HFFc6 (cell line): ENCODE measurements at places on chromosomes 3 and 15. TPM values are rescaled to one million over a fixed set of nuclear protein-coding genes. Genes with fewer than 3 reads are reported as not detected.

GRCh38 chr15:75007216-75007615, 11.9 kb downstream of the SCAMP5 start:
- H3K27ac ChIP-seq, result no peak overlapping the region
- peaks cover 11% of the 10 kb centered on the region for H3K27me3 ChIP-seq
- H3K4me3 ChIP-seq, result no peak overlapping the region
- DNase-seq, result no peak
- no peaks in the 10 kb centered on the region for H3K36me3 ChIP-seq

Gene GPR171
- not detected in 3 replicates for total RNA-seq

GRCh38 chr15:91552555-91552954, 301.0 kb upstream of the SLCO3A1 start:
- no peak overlapping the region for H3K27ac ChIP-seq
- H3K27me3 ChIP-seq, result peaks cover 7% of the 10 kb centered on the region
- no peaks in the 10 kb centered on the region for H3K36me3 ChIP-seq

Gene UROC1
- total RNA-seq, result not detected in 3 replicates

Gene TNNC1
- total RNA-seq, result 0.51 TPM in 1 of 2 replicates, not detected in the other

DNA sequence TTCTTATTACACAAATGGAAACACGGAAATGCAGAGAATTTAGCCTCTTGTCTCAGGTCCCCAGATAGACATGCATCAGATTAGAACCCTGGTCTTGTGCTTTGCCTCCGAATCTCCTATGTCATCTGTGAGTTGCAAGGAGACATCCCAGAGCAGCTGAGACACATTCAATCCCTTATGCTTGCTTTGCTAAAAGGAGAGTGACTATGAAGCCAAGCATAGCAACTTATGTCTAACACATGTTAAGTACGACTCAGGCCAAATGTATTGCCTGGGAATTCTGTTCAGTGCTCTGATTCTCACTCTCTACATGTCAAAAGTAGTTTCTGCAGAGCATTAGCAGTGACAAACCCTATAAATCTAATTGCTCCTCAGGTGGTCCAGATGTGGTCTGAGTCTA, 30.6 kb upstream of the LRRC3B start:
- H3K4me3 ChIP-seq, result no peak overlapping the region
- no peaks in the 10 kb centered on the region for H3K36me3 ChIP-seq
- H3K4me1 ChIP-seq, result no peaks in the 10 kb centered on the region
- no peak overlapping the region for H3K27ac ChIP-seq
- no peaks in the 10 kb centered on the region; the same call in 1 of the 2 replicates for H3K27me3 ChIP-seq

Gene CYP11A1
- not detected in 2 replicates for total RNA-seq

GRCh38 chr3:128727059-128727458, 1.1 kb downstream of the RAB7A start:
- H3K36me3 ChIP-seq, result peaks cover 12% of the 10 kb centered on the region
- 0 out of 2 replicates have a peak, but pooled peaks cover under 1% of the 10 kb centered on the region for H3K27me3 ChIP-seq
- no peak for DNase-seq
- peak overlapping the region; percentile 94 for H3K27ac ChIP-seq

DNA sequence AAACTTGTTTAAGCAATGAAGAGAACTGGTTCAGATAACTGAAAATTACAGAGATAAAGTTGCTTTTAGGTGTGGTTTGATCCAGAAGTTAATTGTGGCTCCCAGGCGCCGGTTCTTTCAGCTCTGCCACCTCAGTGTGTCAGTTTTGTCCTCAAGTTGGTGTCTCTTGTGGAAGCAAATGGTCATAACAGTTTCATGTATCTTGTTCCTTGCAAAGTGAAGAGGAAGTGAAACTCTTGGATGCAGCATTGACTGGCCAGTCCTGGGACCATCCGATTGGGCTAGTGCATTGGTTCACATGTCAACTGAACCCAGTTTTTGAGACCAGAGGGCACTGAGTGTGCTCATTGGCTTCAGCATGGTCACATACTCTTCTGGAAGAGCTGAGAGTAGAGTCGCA, 181.4 kb upstream of the GRM7 start:
- no peaks in the 10 kb centered on the region for H3K27me3 ChIP-seq
- no peak overlapping the region for H3K4me3 ChIP-seq
- no peaks in the 10 kb centered on the region for H3K4me1 ChIP-seq
- no peaks in the 10 kb centered on the region for H3K36me3 ChIP-seq

DNA sequence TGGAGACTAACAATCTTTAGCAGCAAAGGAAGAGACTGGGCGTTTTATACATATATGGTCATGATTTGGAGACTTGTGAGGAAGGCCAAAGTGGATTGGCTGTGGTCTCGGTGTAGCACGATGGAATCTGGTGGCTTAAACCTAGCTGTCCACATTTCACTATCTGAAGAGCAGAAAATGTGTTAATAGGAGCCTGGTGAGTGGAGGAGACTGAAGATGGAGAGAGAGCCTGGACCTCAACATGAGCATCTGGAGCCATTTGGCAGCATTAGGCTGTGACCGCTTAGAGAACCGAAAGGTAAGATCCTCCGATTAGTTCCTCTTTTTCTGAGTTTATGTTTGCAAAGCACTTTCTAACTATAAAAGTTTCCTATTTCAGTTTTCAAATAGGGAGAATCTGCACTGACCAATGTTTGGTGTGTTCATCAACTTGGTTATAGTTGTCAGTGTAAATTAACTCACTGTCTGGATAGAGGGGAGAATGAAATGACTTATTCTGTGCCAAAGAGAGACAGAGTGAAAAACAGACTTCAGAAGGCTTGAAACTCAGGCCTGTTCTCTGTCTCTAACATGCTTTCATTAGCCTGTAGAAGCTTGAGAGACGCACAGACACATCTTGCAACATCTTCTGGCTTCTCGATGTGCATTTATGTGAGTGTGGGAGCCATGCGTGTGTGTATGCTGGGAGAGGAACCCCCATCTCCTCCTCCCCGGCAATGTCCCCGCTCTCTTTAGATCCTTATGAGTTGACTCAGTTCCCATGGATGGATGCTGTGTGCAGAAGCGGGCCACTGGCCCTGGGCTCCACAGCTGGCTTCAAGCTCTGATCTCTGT, 244.7 kb upstream of the TBL1XR1 start:
- no peak overlapping the region for H3K27ac ChIP-seq
- no peaks in the 10 kb centered on the region for H3K27me3 ChIP-seq
- DNase-seq, result no peak
- H3K4me1 ChIP-seq, result peaks cover 36% of the 10 kb centered on the region
- H3K4me3 ChIP-seq, result no peak overlapping the region

- no peaks in the 10 kb centered on the region; the same call in 1 of the 2 replicates for H3K27me3 ChIP-seq
- peaks cover 40% of the 10 kb centered on the region for H3K4me1 ChIP-seq
- DNase-seq, result peak; percentile 55
- H3K4me3 ChIP-seq, result no peak overlapping the region
These were observed 145.5 kb downstream of the WNT5A start for GRCh38 chr3:55341502-55342031.

- no peaks in the 10 kb centered on the region for H3K4me1 ChIP-seq
- no peak overlapping the region for H3K4me3 ChIP-seq
- peaks cover 9% of the 10 kb centered on the region; the same call in 1 of the 2 replicates for H3K27me3 ChIP-seq
- no peak overlapping the region for H3K27ac ChIP-seq
These were observed 152.2 kb upstream of the SLC24A5 start for GRCh38 chr15:47968593-47968992.

DNA sequence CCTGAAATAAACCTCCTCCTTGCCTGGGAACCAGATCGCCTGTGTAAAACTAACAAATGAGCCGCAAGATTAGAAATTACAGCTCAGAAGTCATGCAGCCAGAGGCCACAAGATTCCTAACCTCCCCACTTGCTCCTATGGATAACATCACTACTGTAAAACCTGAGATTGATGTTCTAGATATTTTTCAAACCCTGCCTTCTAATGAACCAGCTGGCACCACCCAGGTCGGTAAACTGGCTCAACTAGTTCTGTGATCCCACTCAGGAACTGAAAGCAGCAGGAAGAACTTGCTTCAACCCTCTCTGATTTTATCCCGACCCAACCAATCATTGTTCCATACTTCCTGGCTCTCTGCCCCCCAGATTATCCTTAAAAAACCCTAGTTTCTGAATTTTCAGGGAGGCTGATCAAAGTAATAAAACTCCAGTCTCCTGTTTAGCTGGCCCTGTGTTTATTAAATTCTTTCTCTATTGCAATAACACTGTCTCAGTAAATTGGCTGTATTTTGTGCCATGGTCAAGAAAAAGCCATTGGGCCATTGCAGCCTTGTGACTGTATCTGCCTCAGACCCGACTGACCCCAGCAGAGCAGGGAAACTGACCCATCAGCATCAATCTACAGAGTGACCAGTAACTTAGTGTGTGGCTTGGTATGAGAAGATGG, 98.9 kb downstream of the RPLP1 start:
- H3K27me3 ChIP-seq, result peaks cover 16% of the 10 kb centered on the region
- DNase-seq, result no peak
- H3K36me3 ChIP-seq, result peaks cover 16% of the 10 kb centered on the region
- no peak overlapping the region for H3K4me3 ChIP-seq
- H3K27ac ChIP-seq, result no peak overlapping the region
